RPMI8226 (cell line): ENCODE measurements at places on chromosomes 5 and 9.
A peak's percentile ranks its signal among the peaks of the same experiment; 100 is the strongest.

DNA sequence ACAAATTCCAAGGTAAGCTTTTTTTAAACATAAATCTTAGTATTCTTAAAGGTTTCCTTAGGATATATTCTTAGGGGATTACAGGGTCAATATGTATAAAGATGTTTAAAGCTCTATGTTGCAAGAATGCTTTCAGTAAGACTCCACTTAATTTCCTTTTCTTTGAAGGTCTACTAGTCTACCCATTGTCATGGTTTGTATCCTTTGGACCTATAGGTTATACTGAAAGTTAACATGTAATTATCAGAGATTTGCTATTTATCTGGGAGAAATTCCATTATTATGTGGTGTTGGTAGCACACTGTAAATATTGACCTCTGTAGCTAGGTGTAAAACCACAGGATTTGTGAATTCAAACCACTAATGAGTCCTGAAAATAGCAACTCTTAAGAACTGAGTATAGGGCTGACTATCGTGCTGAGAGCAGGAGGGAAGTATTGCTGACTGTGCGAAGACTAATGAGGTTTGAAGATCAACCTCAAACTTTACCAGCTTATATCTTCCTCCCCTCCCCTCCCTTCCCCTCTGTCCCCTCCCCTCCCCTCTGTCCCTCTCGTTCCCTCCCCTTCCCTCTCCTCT is 85.6 kb downstream of the GADD45G start:
- peak; percentile 75 for DNase-seq

DNA sequence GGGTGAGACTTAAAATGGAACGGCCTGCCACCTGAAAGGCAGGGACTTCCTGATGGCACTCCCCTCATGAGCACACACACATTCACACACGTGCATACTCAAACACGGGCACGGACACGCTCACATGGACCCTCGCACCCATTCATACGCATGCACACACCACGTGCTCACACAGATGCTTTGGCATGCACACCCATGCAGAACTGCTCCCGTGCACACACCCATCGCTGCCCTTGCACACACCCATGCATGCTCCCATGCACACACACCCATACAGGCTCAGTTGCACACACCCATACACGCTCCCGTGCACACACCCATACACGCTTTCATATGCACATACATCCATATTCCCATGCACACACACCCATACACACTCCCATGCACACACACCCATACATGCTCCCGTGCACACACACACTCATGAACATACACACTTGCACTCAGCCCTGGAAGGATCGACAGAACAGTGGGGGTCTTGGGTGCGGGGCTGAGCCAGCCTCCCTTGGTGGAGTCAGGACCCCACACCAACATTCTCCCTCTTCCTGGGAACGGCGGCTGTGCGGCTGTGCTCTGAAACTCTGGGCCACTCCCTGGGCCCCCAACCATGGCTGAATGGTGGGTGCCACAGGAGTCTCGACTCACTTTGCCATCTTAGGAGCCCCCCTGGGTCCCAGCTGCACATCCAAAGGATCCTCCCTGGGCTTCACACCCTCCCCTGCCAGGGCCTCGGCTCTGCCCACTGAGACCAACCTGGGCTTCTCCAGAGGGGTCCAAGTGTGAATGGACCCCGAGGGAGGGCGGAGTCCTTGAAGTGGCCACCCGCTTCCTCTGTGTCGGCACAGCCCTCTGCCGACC is 115.2 kb downstream of the RXRA start:
- DNase-seq = no peak

- peak; percentile 48 for DNase-seq
Observed at GRCh38 chr5:57176350-57176857, 2.5 kb downstream of the GPBP1 start.

GRCh38 chr5:176535101-176535663 is 2.0 kb downstream of the RNF44 start:
- DNase-seq = peak; percentile 56

GRCh38 chr9:4573176-4573575 is 82.9 kb downstream of the SLC1A1 start:
- no peak for DNase-seq

GRCh38 chr5:66616520-66617225 is 20.5 kb downstream of the MAST4 start:
- DNase-seq = no peak

- DNase-seq = no peak
Observed at GRCh38 chr5:53944981-53945380, 365.4 kb downstream of the ARL15 start.

GRCh38 chr9:133251773-133252172 is 23.2 kb downstream of the ABO start:
- no peak for DNase-seq

DNA sequence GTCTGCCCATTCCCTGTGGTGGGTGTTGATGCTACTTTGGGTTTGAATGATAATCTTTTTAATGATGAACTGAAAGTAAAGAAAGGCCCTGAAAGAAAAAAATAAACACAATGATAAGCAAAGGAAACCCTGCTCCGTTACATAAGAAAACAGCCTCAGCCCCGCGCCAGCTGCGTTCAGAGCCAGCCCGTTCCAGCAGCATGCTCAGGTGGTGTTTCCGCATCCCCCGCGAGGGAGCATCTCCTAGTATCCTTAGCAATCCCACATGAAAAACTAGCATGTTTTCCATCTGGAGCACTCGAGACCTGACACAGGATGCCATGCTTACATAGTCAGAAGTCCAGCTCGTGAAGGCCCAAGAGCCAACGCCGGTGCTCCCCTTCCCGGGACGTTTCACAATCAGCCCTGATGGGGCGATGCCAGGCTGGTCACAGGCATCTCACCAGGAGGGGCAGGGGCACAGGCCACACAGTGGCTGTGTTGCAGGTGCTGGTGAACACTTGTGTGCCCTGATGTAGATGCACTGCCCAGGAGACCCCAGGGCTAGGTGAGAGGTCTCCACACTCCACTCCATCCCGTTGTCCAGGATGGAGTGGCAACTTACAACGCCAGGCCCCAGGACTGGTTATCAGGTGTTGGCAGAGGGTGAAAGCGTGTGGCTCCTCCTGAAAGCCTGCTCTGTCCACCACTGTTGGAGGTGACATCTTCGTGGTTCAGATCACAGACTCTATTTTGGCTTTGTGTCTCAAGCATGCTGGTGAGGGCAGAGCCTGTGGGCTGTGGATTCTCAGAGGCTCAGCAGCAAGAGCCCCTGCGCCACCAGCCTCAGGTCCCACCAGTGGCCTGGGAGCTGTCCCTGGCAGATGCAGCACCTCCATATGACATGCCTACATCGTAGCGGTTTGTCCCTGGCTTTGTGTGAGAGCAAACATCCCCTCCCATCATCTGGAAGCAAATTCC is 246.8 kb upstream of the IRX1 start:
- DNase-seq = no peak

DNA sequence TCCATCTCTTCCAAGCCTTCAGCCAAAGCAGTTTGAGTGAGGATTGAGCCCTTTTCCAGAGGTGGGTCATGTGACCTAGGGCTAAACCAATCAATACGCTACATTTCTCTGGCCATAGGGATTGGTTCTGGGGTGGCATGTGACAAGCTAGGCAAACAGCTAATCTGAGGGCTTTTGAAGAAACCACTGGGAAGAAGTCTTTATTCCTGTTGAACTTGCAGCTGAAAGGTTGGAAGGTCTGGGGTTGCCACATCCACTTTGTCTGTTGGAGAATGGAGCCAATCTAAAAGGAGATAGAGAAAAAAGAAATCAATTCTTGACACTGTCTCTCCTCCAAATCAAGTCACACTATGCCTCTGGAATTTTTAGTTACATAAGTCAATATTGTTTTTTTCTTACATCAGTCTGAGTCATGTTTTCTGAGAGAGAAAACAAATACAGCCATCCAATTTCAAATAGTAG is 637.8 kb upstream of the WWC1 start:
- no peak for DNase-seq

DNA sequence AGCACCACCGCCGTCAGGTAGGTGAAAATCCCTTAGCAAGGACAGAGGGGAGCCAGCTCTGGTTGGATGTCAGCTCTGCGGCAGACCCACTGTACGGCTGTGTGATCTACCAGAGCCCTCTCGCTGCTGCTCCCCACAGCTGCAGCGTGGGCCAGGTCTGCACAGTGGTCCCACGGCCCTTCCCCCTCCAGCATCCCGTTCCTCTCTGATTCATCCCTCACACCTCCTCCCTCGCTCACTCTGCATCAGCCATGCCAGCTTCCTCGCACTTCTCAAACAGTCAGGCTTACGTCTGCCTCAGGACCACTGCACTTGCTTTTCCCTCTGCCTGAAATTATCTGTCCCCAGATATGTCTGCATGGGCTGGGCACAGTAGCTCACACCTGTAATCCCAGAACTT is 26.6 kb upstream of the CFAP157 start:
- no peak for DNase-seq

DNA sequence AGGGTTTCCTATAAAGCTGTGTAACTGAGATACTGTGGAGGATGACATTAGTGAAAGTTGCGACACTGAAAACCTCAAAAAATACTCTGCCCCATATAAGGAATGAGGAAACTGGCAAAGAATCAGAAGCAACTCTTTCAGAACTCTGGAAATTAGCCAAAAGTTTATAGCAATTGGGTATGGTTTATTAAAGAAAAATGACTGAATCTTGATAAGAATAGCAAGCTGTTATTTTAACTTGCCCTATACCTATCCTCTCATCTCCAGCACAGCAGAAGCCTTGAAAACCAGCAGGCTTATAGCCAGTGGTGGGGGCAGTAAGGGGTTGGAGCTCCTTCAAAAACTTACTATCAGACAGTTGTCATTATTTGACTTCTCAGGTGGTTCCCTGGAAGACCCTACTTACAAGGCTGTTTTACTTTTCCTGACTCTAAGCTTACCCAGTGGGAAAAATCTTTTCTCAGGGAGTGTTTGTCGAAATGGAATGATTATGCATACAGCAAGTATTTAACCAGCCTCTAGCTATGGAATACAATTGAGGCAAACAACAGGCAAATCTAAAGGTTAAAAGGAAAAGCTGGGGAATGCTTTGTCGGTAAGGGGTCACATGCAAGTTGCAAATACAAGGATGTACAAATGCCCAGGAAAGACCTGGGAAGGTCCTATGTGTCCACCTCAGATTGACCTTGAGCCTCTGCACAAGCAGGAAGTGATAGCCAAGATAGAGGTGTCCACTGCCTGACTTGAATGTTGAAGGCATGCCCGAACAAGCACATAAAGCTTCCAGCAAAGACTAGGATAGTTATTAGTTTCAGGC is 21.0 kb upstream of the FAM151B start:
- no peak for DNase-seq

- no peak for DNase-seq
Observed at GRCh38 chr5:39201781-39202596, 17.4 kb downstream of the FYB1 start.

- DNase-seq = no peak
Observed at GRCh38 chr5:158606233-158606632, 493.5 kb downstream of the EBF1 start.

DNA sequence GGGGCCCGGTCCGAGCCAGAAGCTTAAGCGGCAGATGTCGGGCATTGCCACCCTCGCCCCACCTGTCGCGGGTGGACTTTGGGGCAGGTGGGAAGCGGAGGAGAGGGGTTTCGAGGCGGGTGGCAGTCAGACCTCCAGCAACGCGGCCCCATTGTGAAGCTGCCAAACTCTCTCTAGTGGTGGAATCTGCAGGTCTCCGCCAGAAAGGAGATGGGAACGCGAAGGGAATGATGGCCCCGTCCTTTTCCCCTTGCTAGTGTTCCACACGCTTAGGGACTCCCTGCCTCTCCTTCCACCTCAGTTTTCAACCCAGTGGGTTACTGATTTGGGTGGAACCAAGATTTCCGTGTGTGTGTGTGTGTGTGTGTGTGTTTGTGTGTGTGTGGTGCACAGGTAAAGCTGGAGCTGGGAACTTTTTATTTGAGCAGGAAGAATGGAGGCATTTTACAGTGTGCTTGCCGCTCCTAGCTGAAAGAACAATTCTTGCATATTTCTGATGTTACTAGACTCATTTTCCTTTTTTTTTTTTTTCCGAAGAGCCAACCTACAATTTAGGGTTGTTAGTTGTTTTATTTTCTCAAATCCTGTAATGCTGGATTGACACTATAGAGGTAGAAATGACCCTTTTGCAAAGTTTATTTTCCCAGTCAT is 1.3 kb downstream of the MACIR start:
- DNase-seq = no peak

- DNase-seq = no peak
Observed at GRCh38 chr9:135903358-135903656, 4.0 kb downstream of the CAMSAP1 start.

GRCh38 chr5:54870271-54870670 is 115.1 kb downstream of the ESM1 start:
- no peak for DNase-seq

DNA sequence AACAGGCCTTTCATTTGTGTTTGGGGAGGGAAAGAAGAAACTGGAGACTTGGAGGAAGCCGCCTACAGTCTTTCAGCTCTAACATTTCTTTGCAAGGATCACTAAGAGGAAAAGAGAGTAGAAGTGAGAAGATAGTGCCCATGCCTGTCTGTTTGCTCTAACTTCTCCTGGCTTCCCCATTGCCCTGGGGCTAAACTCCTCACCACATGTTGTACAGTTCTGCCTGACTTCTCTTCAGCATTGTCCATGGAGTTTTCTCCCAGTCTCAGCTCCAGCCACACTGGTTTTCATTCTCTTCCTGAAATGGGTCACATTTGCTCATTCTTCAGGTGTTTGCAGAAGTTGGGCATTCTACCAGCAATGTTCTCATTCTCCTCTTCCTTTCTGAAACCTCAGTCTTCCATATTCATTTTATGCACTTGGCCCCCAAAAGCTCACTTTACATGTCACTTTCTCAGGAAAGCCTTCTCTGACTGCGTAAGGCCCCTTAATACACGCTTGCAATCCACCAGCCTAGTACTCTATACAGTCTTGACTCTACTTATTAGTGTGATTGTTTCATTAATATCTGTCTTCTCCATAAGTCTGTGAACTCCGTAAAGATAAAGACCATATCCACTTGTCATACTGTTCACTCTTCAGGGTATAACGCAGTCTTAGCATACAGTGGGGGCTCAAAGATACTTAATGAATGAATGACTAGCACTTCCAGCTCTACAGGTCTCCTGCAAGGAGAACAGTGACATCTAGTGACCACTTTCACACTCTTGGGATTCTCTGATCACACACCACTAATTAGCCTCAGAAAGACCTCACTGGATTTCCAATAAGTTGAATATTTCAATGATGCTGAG is 40.2 kb upstream of the TRIM32 start:
- no peak for DNase-seq
